Occipital lobe (tissue), 3 donors: ENCODE measurements at places on chromosomes 1 and 21. TPM values are rescaled to one million over a fixed set of nuclear protein-coding genes. Genes with fewer than 3 reads are reported as not detected.

Gene RIMS3
- 24.6 TPM for total RNA-seq

Gene OR10K2
- not detected for total RNA-seq

Gene CNR2
- total RNA-seq: not detected

Gene GBP1
- 1.9 TPM for total RNA-seq

Gene MROH9
- total RNA-seq: not detected

Gene PLEKHG5
- 25.6 TPM for total RNA-seq

Gene ATP1A4
- 0.31 TPM for total RNA-seq

Gene CLCNKA
- not detected for total RNA-seq

Gene RNF186
- total RNA-seq: not detected

Gene HPDL
- 0.62 TPM for total RNA-seq

Gene ZNF648
- 0.31 TPM for total RNA-seq

Gene TTC34
- total RNA-seq: 0.16 TPM

Gene AVPR1B
- total RNA-seq: not detected

Gene C1QA
- total RNA-seq: 10.9 TPM

Gene PLEKHN1
- not detected for total RNA-seq

Gene DFFA
- 29.6 TPM for total RNA-seq

Gene MAP10
- 9.0 TPM for total RNA-seq

Gene S100A2
- total RNA-seq: not detected

Gene MYOC
- not detected for total RNA-seq

Gene LRRN2
- 12.8 TPM for total RNA-seq

Gene NUDT4B
- total RNA-seq: 16.4 TPM

DNA sequence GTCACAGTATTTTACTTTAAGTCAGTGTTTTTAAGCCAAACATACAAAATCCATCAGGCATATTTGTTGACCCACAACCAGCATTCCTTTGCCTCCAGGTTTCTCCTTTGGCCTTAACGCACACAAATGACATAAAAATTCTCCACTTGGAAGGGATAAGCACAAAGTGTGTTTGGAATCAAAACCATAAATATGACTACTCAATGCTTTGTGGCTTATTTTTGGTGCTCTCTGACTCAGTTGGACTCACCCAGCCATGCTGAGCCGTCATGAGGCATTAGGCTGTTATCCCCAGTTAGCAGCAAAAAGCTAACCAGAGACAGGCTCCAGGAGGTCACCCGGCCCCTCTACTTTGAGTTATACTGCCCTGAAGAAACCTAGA is 948 bp downstream of the PRUNE1 start:
- DNase-seq: no peak

- no peak for DNase-seq
Observed at GRCh38 chr1:204152310-204153044, 633 bp upstream of the ETNK2 start.

GRCh38 chr1:115065021-115065420 is 24.3 kb downstream of the TSPAN2 start:
- DNase-seq: no peak

DNA sequence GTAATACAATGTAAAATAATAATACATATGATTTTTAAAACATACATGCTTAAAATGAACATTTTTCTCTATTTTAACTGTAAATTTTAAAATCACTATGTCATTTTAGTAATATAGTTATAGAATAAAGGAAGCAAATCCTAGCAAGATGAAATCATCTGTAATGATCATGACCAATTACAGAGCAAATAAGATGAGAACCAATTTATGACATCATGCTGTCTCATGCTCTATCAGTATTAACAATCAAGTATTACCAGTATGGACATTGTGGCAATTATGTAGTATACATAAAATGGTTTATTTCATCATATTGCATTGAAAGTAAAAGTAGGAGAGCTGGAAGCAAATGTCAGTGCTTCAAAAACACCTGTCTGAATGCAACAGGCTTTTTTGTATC is 255.0 kb downstream of the VAV3 start:
- no peak for DNase-seq

GRCh38 chr1:204350857-204351573 is 8.7 kb downstream of the PLEKHA6 start:
- DNase-seq: peak; percentile 89

GRCh38 chr21:39867198-39867650 is at the start of gene PCP4:
PCP4 (plus strand) TSS chr21:39867438; CDS start chr21:39867502, 64 bp downstream.
- DNase-seq: peak; percentile 57

- DNase-seq: no peak
Observed at GRCh38 chr1:184595596-184595995, 159.1 kb downstream of the EDEM3 start.

GRCh38 chr1:33460947-33461629 is 11.4 kb upstream of the ZSCAN20 start:
- DNase-seq: no peak

DNA sequence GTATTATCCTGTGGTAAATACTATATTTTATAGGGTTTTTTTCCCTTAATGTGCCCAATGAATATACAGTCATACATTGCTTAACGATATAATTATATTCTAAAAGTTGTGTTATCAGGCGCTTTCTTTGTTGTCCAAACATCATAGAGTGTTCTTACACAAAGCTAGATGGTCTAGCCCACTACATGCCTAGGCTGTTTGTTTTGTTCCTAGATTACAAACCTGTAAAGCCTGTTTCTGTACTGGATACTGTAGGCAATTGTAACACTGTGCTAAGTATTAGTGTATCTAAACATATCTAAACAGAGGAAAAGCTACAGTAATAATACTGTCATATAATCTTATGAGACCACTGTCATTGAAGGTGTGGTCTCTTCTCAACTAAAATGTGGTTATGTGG is 242.6 kb upstream of the C1orf105 start:
- DNase-seq: no peak

GRCh38 chr1:174266476-174266875 is 107.2 kb downstream of the RABGAP1L start:
- DNase-seq: no peak

- no peak for DNase-seq
Observed at GRCh38 chr21:39961251-39961650, 94.0 kb downstream of the PCP4 start.

GRCh38 chr1:15299806-15300205 is 52.8 kb downstream of the FHAD1 start:
- no peak for DNase-seq

- no peak for DNase-seq
Observed at GRCh38 chr1:92902406-92902744, 58.9 kb downstream of the DIPK1A start.

GRCh38 chr1:165570078-165570477 is 26.3 kb downstream of the LRRC52 start:
- no peak for DNase-seq

DNA sequence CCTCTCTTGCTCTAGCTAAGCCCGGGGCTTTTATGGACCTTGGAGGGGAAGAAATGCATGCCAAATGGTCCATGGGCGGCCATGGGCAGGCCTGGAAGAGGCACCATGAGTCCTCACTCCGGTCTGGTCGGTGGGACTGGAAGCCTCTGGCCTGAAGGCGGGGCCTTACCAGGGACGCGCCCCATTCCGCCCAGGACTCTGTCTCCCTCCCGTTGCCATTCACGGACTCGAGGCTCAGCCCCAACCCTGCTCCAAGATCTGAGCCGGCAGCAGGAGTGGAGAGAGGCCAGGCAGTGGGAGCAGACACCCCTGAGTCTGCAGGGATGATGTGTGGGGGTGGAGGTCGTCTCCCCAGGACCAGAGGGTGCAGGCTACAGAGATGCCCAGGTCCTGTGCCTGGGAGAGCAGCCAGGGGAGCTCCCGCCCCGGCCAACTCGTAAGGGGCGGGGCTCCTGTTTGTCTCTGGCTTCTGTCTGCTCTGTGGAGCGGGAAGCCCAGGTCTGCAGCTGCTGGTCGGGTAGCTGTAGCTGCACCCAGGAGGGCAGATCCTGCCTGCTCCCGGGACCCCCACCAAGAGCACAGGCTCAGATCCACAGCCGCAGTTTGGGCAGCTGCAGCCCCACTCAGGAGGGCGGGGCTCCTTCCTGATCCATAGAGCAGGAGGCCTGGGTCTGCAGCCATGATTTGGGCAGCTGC is 8.3 kb upstream of the KANK4 start:
- no peak for DNase-seq

GRCh38 chr1:24222793-24223192 is 35.7 kb upstream of the IFNLR1 start:
- no peak for DNase-seq

- DNase-seq: no peak
Observed at GRCh38 chr1:109474697-109475096, 8.4 kb downstream of the SYPL2 start.

- no peak for DNase-seq
Observed at GRCh38 chr1:29490204-29490934, 254.0 kb downstream of the PTPRU start.

DNA sequence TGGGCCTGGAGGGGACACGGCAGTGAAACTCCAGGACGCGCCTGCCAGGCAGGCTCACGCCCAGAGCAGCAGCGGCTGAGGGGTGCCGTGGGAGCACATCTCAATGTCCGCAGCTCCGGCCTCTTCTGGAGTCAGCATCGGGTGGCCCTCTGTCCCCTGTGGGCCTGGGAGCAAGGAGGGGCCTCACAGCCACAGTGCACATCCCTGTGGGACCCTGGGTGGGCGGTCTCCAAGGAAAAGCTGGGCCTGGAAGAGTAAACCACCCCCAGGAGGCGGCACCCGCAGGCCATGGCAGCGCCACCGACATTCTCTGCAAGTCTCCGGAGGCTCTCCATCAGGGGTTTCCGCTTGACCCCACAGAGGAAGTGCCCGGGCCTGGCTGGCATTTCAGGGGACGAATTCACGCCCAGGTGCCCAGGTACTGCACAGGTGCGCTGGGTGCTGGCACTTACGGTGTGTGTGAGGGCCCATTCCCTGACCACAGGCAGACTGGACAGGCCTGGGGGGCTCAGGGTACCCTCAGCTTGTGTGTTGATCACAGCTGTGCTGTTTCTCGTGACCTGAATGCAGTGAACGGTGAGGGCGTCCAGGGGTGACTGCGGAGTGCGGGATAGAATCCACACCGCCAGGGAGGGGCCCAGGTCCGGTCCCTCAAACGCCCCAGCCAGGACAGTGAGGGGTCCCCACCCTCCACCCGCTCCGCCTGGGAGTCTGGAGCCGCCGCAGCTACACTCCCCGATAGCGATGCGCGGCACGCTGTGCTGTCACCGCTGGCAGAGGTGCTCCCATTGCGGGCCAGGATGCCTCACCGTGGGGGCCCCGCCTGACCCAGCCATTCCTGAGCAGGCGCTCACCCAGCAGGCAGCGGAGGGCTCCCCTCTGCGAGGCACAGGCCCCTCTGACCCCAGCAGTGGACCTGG is 16.6 kb upstream of the RNF223 start:
- no peak for DNase-seq

GRCh38 chr1:29272147-29272907 is 36.0 kb downstream of the PTPRU start:
- DNase-seq: no peak

DNA sequence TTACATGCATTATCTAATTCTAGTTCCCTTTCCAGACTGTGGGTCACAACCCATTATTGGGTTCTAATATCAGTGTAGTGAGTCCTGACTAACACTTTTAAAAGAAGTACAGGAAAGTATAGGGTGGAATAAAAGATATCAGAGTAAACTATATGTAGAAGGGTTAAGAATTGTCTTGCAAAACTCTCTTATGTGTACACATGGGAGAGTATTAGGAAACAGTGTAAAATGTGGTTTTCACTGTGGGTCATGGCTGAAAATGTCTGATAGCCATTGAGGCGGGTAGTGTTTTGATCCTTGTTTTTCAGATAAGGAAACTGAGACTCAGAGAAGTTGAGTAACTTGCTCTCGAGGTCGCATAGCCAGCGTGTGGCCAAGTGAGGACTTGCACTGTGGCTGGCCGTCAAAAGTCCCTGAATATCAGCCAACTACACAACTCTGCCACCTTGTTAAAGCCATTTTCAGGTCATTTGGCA is 18.5 kb upstream of the MTARC1 start:
- DNase-seq: no peak

GRCh38 chr1:207014728-207015127 is 17.8 kb downstream of the C1orf116 start:
- DNase-seq: no peak

- DNase-seq: no peak
Observed at GRCh38 chr1:56915960-56916359, 49.9 kb downstream of the C8B start.

DNA sequence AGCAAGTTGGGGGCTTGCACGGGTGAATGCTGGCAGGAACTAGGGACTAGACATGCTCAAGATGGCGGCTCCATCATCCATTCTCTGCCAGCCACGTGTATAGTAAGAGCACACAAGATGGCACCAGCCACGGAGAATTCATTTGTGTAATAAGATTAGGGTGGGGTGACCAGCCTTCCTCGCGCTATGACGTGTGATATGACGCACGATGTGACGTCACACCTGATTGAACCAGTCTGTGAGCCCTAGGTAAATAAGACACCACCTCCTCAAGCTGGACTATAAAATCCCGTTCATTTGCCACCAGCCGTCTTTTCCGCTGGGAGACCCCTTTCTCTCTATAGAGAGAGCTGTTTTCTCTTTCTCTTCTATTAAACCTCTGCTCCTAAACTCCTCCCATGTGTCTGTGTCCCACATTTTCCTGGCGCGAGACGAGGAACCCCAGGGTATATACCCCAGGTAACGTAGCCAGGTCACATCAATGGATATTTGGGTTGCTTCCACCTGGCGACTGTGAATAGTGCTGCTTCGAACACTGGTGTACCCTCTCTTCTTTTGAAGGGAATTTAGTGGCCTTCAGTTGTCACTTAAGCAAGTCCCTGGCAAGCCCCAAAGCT is 18.1 kb upstream of the COG2 start:
- DNase-seq: no peak

DNA sequence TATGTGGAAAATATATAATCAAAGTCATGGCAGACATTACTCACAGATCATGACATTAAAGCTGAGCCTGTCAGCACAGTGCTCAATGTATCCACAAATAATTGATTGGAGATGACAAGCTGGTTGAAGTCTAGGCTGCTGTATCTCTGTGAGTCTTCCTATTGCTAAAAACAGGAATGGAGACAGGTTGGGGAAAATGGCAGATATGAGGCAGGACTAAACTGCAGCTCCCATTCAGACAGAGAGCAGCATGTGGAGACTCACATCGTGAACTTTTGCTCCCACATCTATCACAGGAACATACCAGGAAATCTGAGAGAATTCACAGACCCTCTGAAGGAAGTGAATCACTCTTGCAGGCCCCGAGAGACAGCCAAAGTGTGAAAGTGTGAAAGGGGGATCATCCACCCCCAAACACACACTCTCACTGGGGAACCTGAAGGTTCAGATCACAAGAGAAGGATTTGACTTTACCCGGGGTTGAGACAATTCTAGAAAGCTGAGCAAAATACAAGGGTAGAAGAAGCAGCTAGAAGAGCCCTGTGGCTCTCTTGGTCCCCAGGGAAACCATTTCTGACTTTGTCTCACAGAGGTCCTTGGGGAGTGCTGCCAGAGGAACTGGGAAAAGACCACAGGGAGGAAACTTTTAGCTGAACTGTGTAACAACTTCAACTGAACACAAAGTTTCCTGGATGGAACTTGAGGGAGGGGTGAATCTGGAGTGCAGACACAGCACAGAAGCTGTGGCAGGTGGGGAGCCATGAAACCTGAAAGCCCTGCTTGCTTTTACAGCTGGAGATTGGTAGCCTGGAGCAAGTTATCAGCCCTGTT is 173.4 kb downstream of the S1PR1 start:
- DNase-seq: no peak

DNA sequence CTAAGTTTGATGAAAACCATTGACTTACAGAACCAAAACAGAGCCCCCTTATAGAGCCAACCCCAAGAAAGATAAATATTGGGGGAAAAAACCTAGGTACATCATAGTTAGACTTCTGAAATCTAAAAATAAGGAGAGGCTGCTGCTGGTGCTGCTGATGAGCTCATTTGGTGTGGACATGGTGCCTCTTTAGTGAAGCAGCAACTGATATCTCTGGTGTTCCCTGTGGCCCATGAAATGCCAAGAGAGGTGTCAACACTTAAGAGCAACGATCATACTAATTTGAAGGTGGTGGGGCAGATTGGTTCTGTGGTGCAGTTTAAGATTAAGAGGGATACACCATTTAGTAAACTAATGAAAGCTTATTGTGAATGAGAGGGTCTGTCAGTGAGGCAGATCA is 35.9 kb downstream of the ST3GAL3 start:
- DNase-seq: no peak
